ENCODE measurements at places on chromosomes 6 and 20. TPM values are rescaled to one million over a fixed set of nuclear protein-coding genes. Genes with fewer than 3 reads are reported as not detected.

GRCh38 chr20:33693741-33694638 lies 7.8 kb upstream of the E2F1 start:
- peaks cover 3% of the 10 kb centered on the region for H3K27me3 ChIP-seq
- H3K4me1 ChIP-seq, result peaks cover 9% of the 10 kb centered on the region
- H3K36me3 ChIP-seq, result peaks cover 8% of the 10 kb centered on the region
- no peak for DNase-seq
- no peak overlapping the region for H3K4me3 ChIP-seq

Gene PLAGL2
- 23.7 TPM for total RNA-seq

Gene THBS2
- 0.23 TPM for total RNA-seq

DNA sequence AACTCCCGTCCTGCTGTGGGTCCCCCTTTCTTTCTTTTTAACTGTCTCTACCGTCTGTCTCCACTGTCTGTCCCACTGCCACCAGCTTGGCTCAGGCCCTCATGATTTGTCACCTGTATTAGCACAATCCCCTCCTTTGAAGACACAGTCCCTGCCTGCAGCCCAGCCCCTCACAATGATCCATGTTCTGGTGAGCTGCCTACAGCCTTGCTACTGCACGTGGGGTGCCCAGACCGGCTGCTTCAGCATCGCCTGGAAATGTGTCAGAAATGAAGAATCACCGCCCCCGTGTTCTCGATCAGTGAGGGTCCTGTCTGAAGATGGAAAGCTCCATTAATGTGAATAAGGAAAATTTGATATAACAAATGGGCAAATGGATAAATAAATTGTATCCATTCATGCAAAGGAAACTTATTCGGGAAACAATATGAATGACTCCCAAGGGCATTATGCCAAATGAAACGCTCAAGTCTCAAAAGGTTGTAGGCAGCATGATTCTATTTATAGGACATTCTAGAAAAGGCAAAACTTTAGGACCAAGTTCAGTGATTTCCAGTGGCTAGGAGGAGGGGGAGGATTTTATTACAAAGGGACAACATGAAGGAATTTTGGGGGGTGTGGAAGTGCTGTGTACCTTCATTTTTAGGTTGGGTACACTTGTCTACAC lies 59.4 kb upstream of the CD83 start:
- H3K4me1 ChIP-seq, result no peaks in the 10 kb centered on the region
- H3K27ac ChIP-seq, result no peak overlapping the region
- peaks cover 2% of the 10 kb centered on the region for H3K27me3 ChIP-seq
- no peak overlapping the region for H3K4me3 ChIP-seq

DNA sequence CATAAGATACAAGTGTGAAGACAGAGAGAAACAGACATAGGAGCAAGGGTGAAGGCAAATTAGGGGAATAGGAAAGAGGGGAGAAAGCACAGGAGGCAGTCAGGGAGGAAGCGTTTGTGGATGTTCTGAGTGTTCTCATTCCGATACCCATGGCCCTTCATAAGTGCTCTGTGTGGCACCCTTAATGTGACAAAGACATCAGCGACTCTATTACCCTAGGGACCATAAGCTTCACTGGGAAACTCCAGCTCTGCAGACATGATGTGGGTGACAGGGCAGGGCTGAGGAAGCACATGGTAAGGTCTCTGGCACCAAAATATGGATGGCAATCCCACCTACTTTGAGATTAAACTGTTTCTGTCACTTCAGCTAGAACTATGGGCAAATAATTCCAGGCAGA lies 33.0 kb downstream of the F13A1 start:
- H3K27me3 ChIP-seq, result peaks cover 1% of the 10 kb centered on the region
- H3K4me1 ChIP-seq, result no peaks in the 10 kb centered on the region
- H3K4me3 ChIP-seq, result no peak overlapping the region
- H3K27ac ChIP-seq, result no peak overlapping the region

DNA sequence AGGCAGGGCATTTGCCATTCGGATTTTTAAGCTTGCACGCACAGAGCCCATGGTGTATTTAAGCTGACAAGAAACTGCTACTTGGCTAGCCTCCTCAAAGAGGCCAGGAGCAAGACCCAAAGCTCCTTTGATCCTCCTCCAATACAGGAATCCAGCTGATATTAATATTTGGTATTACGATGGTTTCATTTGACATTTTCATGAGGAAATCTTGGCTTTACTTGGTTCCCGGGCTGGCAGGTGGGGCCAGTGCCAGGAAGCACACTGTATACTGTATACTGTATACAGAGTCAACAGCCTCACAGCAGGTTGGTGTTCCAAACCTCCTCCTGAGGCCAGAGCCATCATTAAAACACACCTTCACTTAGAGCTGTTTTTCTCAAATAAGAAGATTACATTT lies 138.2 kb upstream of the ARMC2 start:
- H3K4me3 ChIP-seq, result no peak overlapping the region
- peaks cover 1% of the 10 kb centered on the region for H3K27me3 ChIP-seq
- H3K36me3 ChIP-seq, result no peaks in the 10 kb centered on the region
- peaks cover 5% of the 10 kb centered on the region for H3K4me1 ChIP-seq
- no peak overlapping the region for H3K27ac ChIP-seq

Measured in endothelial cell (in vitro differentiated cells).